Activated CD8-positive, alpha-beta T cell treated with anti-CD3 and anti-CD28 coated beads for 36 hours (primary cell): ENCODE measurements at places on chromosomes 6 and 20.

DNA sequence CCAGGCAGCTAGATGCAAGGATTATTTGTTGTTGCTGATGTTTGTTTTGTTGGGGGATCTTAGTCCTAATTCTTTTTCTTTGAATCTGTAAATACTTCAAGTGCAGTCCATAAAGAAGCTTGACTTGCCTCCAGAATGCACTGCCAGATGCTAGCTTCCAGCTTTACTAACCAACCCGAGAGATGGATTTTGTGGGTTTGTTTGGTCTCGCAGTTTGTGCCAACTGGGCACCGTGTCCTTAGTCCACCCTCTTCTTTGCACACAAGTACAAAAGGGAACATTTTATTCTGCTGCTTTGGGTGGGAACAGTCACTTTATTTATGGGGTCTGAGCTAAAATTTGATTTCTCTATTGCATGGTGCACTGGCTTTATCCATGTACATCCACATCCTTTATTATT is 212.0 kb downstream of the PLCB1 start:
- DNase-seq, result no peak

DNA sequence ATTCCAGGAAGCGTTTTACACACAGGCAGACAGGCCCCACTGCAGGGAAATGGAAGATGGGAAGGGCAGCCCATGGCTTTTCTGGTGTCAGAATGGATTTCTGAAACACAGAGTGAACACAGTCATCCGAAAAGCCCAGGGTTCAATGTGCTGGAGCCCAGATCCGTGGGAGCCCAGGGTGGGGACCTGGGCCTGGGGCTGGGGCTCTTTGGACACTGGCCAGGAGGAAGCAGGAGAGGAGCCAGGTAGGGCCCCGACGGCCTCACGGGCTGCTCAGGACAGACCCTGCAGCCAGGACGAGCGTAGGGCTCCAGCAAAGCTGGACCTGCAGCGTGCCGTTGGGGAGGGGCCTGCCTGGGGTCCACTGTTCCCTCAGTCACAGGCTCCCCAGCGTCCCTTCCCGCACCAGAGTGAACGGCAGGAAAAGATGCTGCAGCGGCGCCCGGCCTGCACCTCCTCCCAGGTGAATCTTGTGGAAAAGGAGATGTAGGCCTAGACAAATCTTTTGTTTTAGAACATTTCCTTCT is 24.3 kb upstream of the LSM14B start:
- DNase-seq, result no peak

DNA sequence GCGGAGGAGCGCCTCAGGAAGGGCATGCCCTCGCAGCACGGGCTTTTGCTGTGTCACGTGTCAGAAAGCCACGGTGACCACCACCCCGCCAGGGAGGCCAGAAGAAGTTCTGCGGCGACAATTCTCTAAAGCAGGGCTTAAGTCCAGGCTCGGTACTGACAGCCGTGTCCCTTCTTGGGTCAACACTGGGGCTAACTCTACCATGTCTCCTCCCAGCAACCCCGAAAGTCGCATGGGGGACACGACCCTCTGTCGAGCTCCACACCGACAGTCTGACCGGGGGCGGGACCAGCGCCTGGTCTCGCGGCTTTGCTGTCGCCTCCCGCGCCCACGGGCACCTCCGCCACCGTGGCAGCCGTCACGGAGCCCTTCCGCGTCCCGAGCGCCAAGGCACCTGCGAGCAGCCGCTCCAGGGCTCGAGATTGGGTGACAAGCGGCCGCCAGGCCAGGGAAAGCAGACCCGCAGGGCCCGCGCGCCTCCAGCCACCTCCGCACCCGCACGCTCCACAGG is 534 bp downstream of the NANP start:
- DNase-seq, result peak; percentile 47

GRCh38 chr6:29730575-29731126 is 7.4 kb downstream of the HLA-F start:
- DNase-seq, result no peak

GRCh38 chr6:3324262-3324942 is 65.7 kb downstream of the PSMG4 start:
- peak; percentile 76 for DNase-seq
